ENCODE measurements at places on chromosomes 11 and 22. TPM values are rescaled to one million over a fixed set of nuclear protein-coding genes. Genes with fewer than 3 reads are reported as not detected.

Gene MS4A6A
- total RNA-seq, result not detected

GRCh38 chr11:64361659-64362058 is 2.7 kb downstream of the RPS6KA4 start:
- DNase-seq, result no peak
- peaks cover 28% of the 10 kb centered on the region for H3K4me1 ChIP-seq
- H3K4me3 ChIP-seq, result no peak overlapping the region
- no peak overlapping the region for H3K27ac ChIP-seq
- H3K27me3 ChIP-seq, result peaks cover 2% of the 10 kb centered on the region

GRCh38 chr22:43867839-43868635 is 5.7 kb upstream of the SULT4A1 start:
- H3K27me3 ChIP-seq, result peaks cover 4% of the 10 kb centered on the region
- no peaks in the 10 kb centered on the region for H3K36me3 ChIP-seq
- H3K4me3 ChIP-seq, result no peak overlapping the region
- no peak overlapping the region for H3K27ac ChIP-seq
- peak; percentile 20 for DNase-seq
- no peaks in the 10 kb centered on the region for H3K4me1 ChIP-seq

GRCh38 chr11:47105974-47106373 is 70.7 kb downstream of the ARFGAP2 start:
- DNase-seq, result no peak
- no peaks in the 10 kb centered on the region for H3K27me3 ChIP-seq

- no peak overlapping the region for H3K4me3 ChIP-seq
- no peak overlapping the region for H3K27ac ChIP-seq
- peaks cover 2% of the 10 kb centered on the region for H3K27me3 ChIP-seq
- no peaks in the 10 kb centered on the region for H3K36me3 ChIP-seq
- H3K4me1 ChIP-seq, result peaks cover 32% of the 10 kb centered on the region
Observed at GRCh38 chr11:122743949-122744348, 88.4 kb downstream of the UBASH3B start.

Gene PSMA1
- 181 TPM for total RNA-seq

DNA sequence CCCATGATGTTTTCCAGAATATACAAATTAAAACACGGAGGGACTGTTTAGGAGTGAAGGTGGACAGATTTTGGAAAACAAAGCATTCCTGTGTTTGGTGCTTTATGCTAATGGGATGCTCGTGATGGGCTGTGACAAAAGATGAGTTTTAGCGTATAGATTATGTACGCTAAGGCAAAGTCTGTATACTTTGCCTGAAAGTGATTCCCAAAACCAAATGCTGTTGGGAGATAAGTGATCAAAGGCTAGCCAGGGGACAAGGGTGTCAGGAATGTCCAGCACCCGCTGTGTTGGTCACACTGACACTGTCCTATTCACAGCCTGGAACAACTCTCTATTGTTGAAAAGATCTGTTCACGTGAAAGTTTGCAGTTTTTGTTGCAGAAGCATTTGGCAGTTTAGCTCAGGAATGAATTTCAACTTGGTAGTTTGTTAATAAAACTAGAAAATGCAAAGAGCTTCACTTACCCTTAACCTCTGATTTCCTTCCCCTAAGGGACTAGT is 1.5 kb downstream of the JAM3 start:
- H3K27me3 ChIP-seq, result peaks cover 8% of the 10 kb centered on the region
- H3K4me1 ChIP-seq, result peaks cover 37% of the 10 kb centered on the region
- peak overlapping the region; percentile 87 for H3K4me3 ChIP-seq
- no peaks in the 10 kb centered on the region for H3K36me3 ChIP-seq
- peak overlapping the region; percentile 21 for H3K27ac ChIP-seq

GRCh38 chr11:65945430-65945911 is at the start of gene TSGA10IP:
TSGA10IP (plus strand) TSS chr11:65945480; CDS start chr11:65945676, 196 bp downstream.
- peaks cover 28% of the 10 kb centered on the region for H3K4me1 ChIP-seq
- DNase-seq, result no peak
- H3K27me3 ChIP-seq, result peaks cover 8% of the 10 kb centered on the region
- H3K27ac ChIP-seq, result no peak within 1 kb of the TSS
- H3K4me3 ChIP-seq, result no peak within 1 kb of the TSS
- no peaks in the 10 kb centered on the region for H3K36me3 ChIP-seq

Gene CEND1
- 11.1 TPM for total RNA-seq

DNA sequence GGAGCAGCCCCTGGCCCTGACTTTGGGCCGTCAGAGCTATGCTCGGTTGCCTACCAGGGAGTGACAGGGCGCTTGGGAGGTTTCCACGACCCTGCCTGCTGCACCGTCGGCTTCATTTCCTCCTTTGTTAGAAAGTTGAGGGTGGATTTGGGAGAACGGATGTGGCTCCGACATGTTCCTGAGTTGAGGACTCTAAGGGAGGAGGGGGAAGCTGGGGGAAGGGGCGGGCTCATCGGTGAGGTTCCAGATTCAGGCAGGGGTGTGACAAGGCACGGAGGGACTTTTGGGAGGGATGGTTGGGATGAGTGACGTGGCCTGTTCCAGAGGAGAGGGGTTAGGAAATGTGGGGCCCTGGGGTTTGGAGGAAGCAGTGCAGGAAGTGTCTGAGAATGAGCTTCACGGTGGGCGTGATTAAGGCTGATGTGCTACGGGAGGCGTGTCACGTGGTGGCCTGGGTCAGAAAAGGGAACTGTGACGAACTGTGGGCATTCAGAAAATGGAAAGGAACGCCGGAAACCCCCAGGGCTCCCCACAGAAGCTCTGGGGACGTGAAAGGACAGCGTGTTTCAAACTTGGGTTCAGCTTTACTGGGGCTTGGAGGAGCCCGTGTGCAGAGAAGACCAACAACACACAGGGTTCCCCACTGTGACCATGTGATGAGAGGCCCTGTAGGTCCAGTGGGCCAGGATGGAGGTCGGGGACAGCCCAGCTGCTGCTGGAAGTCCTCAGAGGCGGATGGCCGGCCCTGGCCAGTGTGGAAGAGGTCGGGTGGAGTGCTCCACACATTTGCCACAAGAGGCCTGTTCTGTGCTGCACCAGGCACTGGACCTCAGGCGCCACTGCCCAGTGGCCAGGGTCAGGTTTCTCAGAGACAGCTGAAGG is 2.8 kb downstream of the PARVB start:
- H3K27me3 ChIP-seq, result peaks cover 4% of the 10 kb centered on the region
- no peak for DNase-seq
- no peaks in the 10 kb centered on the region for H3K36me3 ChIP-seq
- H3K27ac ChIP-seq, result no peak overlapping the region
- H3K4me3 ChIP-seq, result no peak overlapping the region

GRCh38 chr11:102837646-102838045 is 5.8 kb downstream of the MMP3 start:
- no peaks in the 10 kb centered on the region for H3K27me3 ChIP-seq
- DNase-seq, result no peak
- H3K36me3 ChIP-seq, result peaks cover 5% of the 10 kb centered on the region

- H3K4me3 ChIP-seq, result peak overlapping the region; percentile 67
- no peak for DNase-seq
- no peaks in the 10 kb centered on the region for H3K36me3 ChIP-seq
- no peaks in the 10 kb centered on the region for H3K27me3 ChIP-seq
Observed at GRCh38 chr11:8672346-8672745, 10.1 kb downstream of the TRIM66 start.

GRCh38 chr11:5285703-5286340 is 15.9 kb downstream of the OR51B4 start:
- H3K4me1 ChIP-seq, result peaks cover 60% of the 10 kb centered on the region
- H3K27me3 ChIP-seq, result no peaks in the 10 kb centered on the region
- no peaks in the 10 kb centered on the region for H3K36me3 ChIP-seq
- no peak for DNase-seq
- no peak overlapping the region for H3K4me3 ChIP-seq

- no peak for DNase-seq
- H3K27ac ChIP-seq, result no peak overlapping the region
- H3K27me3 ChIP-seq, result peaks cover 15% of the 10 kb centered on the region
- no peaks in the 10 kb centered on the region for H3K36me3 ChIP-seq
Observed at GRCh38 chr11:118117790-118118601, 31.2 kb upstream of the SMIM35 start.

- no peak overlapping the region for H3K27ac ChIP-seq
- peak; percentile 36 for DNase-seq
- H3K27me3 ChIP-seq, result peaks cover 4% of the 10 kb centered on the region
- no peaks in the 10 kb centered on the region for H3K36me3 ChIP-seq
- no peak overlapping the region for H3K4me3 ChIP-seq
- H3K4me1 ChIP-seq, result no peaks in the 10 kb centered on the region
Observed at GRCh38 chr11:14179116-14179820, 179.7 kb downstream of the RRAS2 start.

DNA sequence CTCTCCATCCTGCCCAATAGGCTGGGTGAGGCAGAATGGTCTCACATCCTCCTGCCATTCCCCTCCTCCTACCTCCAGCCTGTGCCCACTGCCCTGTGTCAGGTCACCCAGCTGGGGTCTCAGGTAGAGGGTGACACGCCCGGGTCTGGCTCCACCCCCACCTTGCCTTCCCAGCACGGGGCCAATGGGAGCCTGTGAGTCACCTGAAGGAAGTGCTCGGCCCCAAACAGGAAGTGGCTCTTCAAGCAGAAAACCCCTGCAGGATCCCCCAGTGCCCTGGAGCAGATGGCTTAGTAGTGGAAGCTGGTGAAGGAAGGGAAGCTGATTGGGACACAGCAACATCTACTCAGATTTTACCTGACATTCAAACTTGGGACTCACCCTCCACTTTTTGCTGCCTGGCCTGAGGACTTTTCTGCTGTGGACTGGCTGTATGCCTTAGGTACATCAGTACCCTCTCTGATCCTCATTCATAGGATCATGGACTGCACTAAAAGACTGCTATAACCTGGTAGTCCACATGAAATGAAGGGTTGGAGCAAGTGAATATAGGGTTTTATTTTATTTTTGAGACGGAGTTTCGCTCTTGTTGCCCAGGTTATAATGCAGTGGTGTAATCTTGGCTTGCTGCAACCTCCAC is 33.4 kb downstream of the GDPD5 start:
- no peak overlapping the region for H3K27ac ChIP-seq
- peaks cover 15% of the 10 kb centered on the region for H3K4me1 ChIP-seq
- no peak for DNase-seq
- no peaks in the 10 kb centered on the region for H3K36me3 ChIP-seq

DNA sequence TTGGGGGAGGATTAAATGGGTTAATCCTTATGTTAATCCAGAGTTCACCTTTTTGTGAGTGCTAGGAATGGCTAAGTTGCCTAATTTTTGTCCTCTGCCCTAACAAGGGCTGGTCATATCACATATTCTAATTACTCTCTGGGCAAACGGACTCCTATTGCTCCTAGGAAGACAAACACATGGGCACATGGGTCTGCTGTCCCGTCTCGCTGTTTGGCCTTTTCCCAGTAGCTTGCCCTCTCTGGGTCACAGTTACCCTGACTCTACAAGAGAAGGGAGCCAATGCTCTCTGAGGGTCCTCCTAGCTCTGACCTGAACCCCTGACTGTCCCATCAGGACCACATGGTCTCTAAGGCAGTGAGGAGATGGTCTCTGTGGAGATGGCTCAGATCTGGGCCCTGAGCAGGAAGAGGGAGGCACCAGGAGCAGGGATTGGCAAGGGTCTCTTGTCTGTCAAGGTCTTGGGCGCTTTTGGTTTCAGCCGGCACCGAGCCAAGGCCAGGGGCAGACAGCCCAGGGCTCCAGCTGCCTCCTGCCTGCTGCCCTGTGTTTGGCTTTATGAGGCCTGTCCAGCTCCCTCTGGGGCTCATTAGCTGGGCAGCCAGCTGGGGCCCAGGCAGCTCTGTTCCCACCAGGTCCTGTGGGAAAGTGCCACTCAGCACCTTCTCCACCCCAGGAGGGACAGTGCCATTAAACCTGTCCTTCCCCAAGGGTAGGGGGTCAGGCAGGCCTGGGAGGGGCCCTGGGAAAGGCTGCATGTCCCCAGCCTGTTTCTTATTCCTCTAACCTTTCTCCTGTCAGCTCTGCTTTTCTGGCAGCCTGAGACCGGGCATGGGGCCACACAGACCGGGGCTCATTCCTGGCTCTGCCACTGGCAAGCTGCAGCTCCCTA is 559.9 kb downstream of the MN1 start:
- no peaks in the 10 kb centered on the region for H3K36me3 ChIP-seq
- DNase-seq, result no peak
- H3K27ac ChIP-seq, result no peak overlapping the region
- H3K27me3 ChIP-seq, result peaks cover 17% of the 10 kb centered on the region

Measured in HFFc6 (cell line).